ENCODE measurements at places on chromosomes 6 and 20.
A peak's percentile ranks its signal among the peaks of the same experiment; 100 is the strongest.

- no peak for DNase-seq
Observed at GRCh38 chr6:20483887-20484497, 50.3 kb upstream of the CDKAL1 start.

- DNase-seq: peak; percentile 1
Observed at GRCh38 chr6:112743323-112743722, 396.2 kb downstream of the RFPL4B start.

- DNase-seq: no peak
Observed at GRCh38 chr20:6632187-6632586, 135.3 kb upstream of the BMP2 start.

DNA sequence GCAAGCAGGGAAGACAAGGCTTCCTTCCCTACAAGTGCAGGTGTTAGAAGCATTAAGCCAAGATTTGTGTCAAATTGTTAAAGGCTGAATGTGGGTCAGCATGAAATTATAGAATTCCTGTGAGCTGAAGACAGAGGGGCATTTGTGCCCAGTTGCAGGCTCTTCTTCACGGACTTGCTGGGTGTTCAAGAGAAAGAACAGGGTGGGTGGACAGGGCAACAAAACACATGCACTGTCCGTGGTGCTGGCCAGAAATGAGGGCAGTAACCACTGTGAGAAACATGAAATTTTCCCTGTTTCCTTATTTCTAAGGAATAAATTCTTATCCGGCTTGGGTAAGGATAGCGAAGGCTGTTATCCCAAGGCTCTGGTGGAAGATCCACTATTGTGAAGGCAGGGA lies 579.5 kb upstream of the HTR1E start:
- DNase-seq: no peak

- DNase-seq: no peak
Observed at GRCh38 chr6:119333707-119334295, 15.8 kb downstream of the MAN1A1 start.

GRCh38 chr6:154994836-154995253 lies 270 bp upstream of the TIAM2 start:
- DNase-seq: no peak

GRCh38 chr6:44247338-44248302 lies 719 bp downstream of the HSP90AB1 start:
- peak; percentile 79 for DNase-seq

GRCh38 chr6:7821426-7821825 lies 89.2 kb downstream of the TXNDC5 start:
- no peak for DNase-seq

GRCh38 chr6:12049165-12049564 lies 37.1 kb downstream of the HIVEP1 start:
- no peak for DNase-seq

- DNase-seq: no peak
Observed at GRCh38 chr20:33474097-33474873, 15.6 kb upstream of the CBFA2T2 start.

DNA sequence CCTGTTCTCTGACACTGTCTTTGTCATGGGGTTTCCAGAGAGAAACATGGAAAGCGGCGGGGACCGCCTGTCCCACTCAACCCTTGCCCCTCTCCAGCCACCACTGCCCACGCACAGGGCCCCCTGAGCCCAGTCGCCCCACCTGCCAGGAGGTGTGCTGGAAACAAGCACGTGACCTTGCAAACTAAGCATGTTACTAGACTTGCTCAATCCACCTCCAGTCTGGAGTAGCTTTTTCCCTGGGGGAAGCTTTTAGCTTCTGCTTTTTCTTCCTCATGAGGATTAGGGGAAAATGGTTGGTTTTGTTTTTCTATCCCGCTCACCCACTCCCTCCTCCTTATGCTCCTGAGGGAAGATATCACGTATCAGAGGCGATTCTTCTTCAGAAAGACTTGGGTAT lies 105.7 kb downstream of the PLEKHG1 start:
- no peak for DNase-seq

DNA sequence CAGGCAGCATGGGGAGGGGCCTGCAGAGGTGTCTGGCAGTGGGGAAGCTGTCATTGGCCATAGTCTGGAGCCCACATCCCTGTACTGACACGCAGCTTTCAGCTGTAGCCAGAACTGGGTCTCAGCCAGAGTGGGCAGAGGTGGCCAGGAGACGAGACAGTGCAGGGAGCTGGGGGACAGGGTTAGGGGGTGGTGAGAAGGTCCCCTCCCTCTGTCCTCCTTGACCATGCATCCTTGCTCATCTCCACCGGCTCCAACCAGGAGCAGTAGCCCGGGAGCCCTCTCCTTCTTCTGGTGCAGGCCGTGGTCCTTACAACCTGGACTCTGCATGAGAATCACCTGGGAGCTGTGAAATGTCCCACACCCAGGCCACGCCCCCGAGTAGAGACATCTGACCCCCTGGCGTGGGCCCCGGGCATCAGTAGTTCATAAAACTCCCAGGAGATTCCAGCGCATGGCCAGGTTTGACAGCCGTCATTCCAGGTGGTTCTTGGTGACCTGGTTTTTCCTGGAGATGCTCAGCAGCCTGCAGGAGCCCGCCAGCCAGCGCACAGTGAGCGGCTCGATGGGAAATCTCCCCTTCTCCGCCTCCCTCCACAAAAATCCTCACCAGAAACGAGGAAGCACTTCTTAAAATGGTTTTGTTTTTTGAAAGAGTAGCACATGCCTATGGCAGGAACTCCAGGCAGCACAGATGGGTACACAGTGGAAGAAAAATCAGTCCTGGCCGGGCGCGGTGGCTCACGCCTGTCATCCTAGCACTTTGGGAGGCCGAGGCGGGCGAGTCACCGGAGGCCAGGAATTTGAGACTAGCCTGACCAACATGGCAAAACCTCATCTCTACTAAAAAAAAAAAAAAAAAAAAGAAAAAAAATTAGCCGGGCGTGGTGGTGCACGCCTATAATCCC lies 56.2 kb downstream of the ADNP start:
- DNase-seq: no peak

DNA sequence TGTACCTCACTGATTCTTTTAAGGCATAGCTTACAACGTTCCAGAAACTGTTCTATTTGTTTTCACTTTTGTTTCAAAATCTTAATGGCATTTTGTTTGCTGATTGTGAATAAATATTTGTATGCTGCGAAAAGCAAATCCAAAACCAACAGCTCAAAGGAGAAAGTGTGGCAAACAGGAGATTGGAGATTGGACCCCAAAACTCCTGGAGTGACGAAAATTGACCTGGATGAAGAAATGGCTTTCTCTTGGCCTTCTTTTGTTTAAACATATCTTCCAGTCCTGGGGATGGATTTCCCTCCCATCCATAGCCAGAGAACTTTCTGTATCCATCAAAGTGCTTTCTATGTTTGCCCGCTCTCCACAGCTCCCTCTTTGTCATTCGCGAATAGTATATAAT lies 2.8 kb upstream of the CTCFL start:
- DNase-seq: no peak

- DNase-seq: no peak
Observed at GRCh38 chr6:169268276-169268675, 14.6 kb upstream of the THBS2 start.

DNA sequence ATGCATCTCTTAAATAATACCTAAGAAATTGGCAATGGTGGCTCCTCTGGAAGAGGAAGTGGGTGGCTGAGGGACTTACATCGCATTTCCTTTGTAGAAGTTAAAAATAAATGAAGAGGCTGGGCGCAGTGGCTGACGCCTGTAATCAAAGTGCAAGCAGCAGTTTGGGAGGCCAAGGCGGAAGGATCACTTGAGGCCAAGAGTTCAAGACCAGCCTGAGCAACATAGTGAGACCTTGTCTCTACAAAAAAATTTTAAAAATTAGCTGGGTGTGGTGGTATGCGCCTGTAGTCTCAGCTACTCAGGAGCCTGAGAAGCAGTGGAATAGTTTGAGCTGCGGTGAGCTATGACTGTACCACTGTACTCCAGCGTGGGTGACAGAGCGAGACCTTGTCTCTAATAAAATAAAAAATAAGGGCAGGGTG lies 12.2 kb upstream of the NCOA3 start:
- no peak for DNase-seq

DNA sequence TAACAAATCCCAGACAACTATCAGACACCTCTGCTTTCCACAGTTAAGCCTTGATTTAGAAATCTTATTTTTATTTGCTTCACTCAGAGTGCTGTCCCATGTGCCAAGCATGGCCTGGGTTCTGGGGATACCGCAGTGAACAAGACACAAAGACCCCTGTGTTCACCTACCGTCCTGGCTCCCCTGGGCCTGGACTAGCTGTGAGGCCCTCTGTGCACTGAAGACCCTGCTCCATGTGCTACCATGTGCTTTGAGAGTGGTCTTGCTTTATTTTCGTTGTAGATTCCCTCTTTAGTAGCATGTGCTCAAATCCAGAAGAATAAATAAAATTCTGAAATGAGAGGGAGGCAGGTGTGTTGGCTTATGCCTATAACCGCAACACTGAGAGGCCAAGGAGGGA lies 22.5 kb downstream of the SUMO4 start:
- DNase-seq: no peak

- no peak for DNase-seq
Observed at GRCh38 chr20:53149890-53150205, 177.7 kb downstream of the TSHZ2 start.

- DNase-seq: no peak
Observed at GRCh38 chr6:40923326-40923725, 115.7 kb downstream of the UNC5CL start.

DNA sequence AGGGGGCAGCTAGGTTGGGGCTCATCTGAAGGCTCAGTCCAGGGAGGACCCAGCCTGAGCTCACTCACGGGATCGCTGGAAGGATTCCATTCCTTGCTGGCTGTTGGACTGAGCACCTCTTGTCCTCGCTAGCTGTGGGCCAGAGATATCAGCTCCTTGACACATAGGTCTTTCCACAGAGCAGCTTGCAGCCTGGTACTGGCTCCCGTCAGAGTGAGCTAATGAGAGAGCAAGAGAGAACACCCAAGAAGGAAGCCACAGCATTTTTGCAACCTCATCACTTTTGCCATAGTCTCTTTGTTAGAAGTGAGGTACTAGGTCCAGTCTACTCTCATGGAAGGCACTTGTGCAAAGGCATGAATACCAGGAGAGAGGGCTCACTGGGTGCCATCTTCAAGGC lies 179.9 kb downstream of the CDC5L start:
- DNase-seq: no peak

- DNase-seq: no peak
Observed at GRCh38 chr6:112839525-112839961, 492.4 kb downstream of the RFPL4B start.
